ENCODE measurements at places on chromosomes 3 and 15. TPM values are rescaled to one million over a fixed set of nuclear protein-coding genes. Genes with fewer than 3 reads are reported as not detected.

GRCh38 chr3:66033241-66034138, 5.2 kb downstream of the MAGI1 start:
- no peak overlapping the region for H3K27ac ChIP-seq
- H3K36me3 ChIP-seq = no peaks in the 10 kb centered on the region
- H3K27me3 ChIP-seq = no peaks in the 10 kb centered on the region
- DNase-seq = no peak

DNA sequence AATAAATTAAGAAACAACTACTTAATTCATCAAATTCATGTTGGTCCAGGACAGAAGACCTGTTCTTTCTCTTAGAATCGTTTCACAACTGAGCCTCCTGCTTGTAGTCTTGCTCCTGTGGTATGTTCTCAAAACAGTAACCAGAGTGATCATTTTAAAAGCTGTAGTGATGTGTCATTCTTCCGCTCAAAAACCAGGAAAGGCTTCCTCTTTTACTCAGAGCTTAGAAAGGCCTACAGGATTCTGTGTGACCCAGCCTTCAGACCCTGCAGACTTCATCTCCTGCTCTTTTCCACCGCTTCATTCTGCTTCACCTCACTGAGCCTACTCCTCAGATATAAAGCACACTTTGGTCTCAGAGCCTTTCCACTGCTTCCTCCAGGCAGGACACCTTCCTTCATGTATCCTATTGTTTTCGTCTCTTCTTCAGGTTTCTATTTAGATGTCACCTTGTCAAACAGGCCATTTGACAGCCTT, 22.7 kb downstream of the ST6GAL1 start:
- peak overlapping the region; percentile 15 for H3K27ac ChIP-seq
- no peak overlapping the region for H3K4me3 ChIP-seq
- DNase-seq = no peak
- H3K36me3 ChIP-seq = no peaks in the 10 kb centered on the region
- peaks cover 46% of the 10 kb centered on the region for H3K4me1 ChIP-seq
- no peaks in the 10 kb centered on the region for H3K27me3 ChIP-seq

DNA sequence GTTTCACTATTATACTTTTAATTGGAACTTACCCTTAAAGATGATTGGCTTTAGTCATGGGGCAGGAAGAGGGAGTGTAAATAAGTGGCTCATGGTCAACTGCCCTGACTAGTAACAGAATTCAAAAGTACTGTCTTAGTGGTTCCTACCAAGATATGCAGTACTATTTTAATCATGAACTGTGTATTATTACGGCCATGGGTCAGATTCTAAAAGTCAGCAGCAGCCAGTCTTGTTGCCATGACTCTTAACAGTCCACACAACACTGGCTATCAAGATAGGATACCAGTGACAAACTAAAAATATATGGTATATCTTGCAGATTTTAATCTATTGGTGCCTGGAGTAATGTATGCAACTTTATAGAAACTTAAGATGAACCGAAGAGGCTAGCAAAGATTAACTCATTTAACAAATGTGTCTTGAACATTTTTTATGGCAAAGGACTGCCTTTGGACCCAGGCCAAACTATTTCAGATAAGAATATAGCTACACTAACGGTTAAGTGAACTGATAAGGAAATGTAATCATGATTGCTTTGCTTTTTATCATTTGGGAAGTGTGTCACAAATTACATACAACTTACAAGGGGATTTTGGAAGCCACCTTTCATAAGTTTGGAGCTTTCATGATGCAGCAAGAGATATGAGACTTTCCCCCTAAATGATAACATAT, 163.7 kb downstream of the TCF12 start:
- H3K4me3 ChIP-seq = no peak overlapping the region
- no peaks in the 10 kb centered on the region for H3K27me3 ChIP-seq

GRCh38 chr3:66425032-66425431, 75.8 kb downstream of the LRIG1 start:
- H3K36me3 ChIP-seq = no peaks in the 10 kb centered on the region
- H3K4me3 ChIP-seq = no peak overlapping the region
- no peak overlapping the region for H3K27ac ChIP-seq
- no peak for DNase-seq

- no peak overlapping the region for H3K4me3 ChIP-seq
- DNase-seq = no peak
- H3K27me3 ChIP-seq = no peaks in the 10 kb centered on the region
Observed at GRCh38 chr3:178588628-178589027, 52.4 kb downstream of the KCNMB2 start.

The IGSF10 gene
- 0.19 TPM for polyA plus RNA-seq
